ENCODE measurements at places on chromosomes 2 and 18.

DNA sequence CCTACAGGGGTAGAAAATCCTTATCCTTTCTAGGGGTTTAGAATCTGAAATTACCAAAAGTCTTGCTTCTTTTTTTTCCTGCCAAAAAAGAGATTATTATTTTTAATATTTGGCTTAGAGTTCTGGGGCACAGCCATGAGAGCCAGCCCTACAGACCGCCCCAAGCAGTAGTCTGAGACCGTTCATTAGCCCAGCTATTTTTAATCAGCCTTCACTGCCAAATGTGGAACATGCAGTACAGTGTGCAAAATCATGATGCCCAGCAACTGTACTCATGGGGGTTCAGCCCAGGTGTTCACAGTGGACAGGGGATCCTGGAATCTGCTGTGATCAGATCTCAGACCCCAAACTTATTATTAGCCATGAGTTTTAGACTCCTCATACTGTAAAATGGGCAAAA is 60.4 kb downstream of the GRB14 start:
- DNase-seq: no peak

- DNase-seq: peak; percentile 75
Measured at GRCh38 chr2:231530099-231531011, at the start of gene NMUR1. NMUR1 (minus strand) TSS chr2:231530445; CDS start chr2:231530361, 84 bp downstream.

DNA sequence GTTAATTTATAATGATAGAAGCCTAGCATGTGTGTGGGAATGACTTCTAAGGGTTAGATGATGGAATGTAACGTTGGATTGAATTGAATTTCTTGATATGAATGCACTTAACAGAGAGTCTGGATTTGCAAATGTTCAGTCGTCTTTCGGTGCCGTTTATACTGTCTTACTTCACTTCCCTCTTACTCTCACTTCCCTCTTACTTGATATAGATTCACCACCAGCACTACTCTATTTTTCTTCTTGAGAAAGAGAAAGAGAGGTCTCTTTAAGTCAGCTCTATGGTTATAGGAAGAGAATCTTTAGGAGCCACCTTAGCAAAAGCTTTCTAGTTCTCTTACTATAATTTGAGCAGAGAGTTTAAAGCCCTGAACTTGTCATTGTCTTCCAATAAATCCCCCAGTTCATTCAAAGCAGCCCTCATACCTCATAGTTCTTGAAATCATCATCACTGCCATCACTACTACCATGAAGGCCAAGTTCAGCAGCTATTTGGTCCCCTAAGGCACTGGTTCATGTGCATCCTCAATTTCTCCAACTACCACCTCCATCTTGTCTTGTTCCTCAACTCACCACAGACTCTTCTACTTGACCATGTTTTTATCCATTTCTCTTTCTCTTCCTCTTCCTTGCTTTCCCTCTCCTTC is 501.7 kb upstream of the TCF4 start:
- no peak for DNase-seq

GRCh38 chr18:75409806-75410205 is 17.7 kb downstream of the SMIM21 start:
- no peak for DNase-seq

GRCh38 chr2:3631851-3632659 is 25.9 kb upstream of the ALLC start:
- DNase-seq: no peak

DNA sequence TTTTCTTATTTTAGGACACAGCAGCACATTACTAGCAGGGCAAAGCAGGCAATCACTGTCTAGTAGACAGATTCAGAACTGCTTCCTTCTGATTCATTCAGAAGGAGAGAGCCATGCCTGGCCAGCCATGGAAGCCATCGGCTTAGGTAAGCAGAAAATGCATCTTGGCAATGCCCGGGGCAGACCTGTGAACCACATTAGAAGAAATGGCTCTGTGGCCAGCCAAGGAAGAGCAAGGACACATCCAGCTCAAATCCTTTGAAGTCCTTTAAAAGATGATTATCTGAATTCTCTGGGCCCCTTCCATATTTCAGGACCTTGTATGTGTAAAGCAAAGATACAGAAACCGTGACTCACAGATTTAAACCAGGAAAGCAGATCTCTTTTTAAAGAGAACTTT is 227.4 kb downstream of the PID1 start:
- DNase-seq: no peak

GRCh38 chr18:58501066-58501896 is 127.6 kb downstream of the ALPK2 start:
- DNase-seq: no peak

DNA sequence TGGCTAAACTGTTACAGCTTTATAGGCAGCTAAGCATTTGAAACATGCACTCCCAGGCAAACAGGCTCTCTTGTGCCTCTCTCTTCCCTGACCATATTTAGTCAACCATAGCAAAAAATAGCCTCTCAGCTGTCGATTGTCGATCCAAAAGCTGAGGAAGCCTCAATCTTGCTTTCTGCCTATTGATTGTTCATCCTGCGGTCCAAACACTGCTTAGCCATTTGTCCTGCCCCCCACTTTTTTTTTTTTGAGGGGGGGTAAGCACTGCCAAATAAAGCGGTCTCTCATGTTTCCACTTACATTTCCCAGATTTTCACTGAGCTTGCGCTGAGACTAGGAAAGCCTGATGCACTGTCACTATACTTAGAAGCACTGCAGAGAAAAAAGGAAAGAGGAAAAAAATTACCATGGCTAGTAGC is 90.8 kb downstream of the MIB1 start:
- DNase-seq: no peak

GRCh38 chr2:42959234-42960001 is 167.0 kb upstream of the HAAO start:
- DNase-seq: peak; percentile 97

DNA sequence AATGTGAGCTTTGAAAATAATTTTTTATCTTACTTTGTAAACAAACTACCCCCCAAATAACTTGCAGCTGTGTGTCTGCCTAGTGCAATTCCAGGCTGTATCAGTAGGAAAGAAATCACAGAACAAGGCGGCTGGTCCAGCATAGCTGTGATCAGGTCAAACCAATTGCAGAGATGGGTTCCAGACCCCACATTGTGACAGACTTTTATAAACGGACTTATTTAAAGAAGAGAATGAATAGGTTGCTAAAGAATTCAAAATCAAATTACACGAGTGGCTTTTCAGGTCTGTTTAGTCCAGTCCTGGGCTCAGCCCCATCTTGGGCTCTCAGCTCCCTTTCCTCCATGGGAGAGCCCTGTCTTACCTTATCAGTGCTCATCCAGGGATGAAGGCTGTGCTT is 11.1 kb downstream of the BMP10 start:
- no peak for DNase-seq

- no peak for DNase-seq
Measured at GRCh38 chr2:227739351-227739750, 6.3 kb upstream of the SCYGR8 start.

GRCh38 chr2:216936954-216937357 is 77.1 kb upstream of the TNP1 start:
- DNase-seq: no peak

- DNase-seq: no peak
Measured at GRCh38 chr2:38602136-38602731, 494 bp downstream of the HNRNPLL start.

- no peak for DNase-seq
Measured at GRCh38 chr2:213101692-213102460, 49.5 kb downstream of the IKZF2 start.

DNA sequence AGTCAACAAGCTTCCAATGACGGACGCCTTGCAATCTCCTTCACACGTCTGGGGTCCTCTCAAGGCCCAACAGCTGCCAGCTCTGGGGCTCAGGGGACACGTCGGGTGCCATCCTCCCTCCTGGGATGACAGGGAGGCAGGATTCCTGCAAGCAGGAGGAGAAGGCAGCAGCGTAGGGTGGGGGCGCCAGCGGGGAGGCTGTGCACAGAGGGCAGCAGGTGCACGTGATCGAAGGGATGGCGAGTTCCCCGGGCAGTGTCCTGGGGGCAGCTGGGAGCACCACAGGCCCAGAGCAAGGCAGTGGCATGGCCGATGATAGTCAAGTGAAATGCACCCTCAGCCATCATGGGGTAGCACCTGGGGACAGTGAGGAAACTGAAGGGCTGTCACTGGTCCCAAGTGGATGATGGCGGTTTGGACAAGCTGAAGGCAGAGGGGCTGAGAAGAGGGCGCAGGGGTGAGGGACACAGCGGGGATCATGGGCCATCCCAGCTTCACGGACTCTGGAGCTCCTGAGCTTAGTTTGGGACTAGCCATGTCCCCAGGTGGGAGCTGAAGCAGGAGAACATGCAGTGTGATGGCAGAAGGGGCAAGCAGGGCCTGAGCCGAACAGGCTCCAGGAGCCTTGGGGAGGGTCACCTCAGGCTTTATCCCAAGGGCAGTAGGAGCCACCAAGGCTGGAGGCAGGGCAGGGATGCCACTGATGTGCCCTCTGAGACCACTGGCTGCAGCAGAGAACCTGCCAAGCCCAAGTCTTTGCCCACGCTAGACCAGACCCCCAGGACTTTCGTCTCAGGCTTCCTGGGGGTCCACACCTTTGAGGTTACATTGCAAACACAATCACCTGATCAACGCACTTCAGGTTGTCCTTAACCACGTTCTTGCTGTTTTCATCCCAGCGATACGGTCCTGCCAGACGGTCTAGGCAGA is 16.3 kb upstream of the SNED1 start:
- no peak for DNase-seq

DNA sequence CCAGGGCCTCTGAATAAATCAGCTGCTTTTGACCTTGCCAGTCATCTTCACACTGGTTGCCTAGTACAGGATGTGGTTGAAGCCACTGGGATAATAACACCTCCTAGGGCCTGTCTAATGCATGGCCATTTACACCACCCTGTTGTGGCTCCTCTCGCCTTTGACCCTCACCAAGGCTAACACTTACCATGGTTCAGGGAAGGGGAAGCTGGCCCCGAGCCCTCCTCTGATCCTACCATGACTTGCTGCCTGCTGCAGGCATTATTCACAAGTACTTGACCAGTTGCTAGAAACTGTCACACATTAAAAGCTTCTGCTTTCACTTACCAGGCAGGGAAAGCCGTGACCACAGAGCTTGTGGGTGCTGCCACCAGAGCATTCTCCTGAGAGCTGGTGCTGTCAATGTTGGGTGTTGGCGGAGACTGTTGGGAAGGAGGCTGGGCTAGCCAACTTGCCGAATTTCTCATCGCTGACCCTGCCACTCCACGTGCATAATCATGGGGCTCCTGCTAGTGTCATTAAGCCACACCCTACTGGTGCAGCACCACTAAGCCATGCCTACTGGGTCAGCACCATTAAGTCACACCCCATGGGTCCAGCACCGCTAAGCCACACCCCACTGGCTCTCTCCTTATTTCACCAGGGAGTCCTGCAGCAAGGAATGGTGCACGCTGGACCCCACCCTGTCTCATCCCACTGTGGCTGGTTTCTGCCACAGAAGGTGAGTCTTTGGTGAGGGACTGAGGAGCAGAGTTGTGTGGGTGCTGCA is 47.0 kb upstream of the TTC39C start:
- peak; percentile 89 for DNase-seq

GRCh38 chr2:203346612-203347011 is 18.4 kb downstream of the ABI2 start:
- no peak for DNase-seq

DNA sequence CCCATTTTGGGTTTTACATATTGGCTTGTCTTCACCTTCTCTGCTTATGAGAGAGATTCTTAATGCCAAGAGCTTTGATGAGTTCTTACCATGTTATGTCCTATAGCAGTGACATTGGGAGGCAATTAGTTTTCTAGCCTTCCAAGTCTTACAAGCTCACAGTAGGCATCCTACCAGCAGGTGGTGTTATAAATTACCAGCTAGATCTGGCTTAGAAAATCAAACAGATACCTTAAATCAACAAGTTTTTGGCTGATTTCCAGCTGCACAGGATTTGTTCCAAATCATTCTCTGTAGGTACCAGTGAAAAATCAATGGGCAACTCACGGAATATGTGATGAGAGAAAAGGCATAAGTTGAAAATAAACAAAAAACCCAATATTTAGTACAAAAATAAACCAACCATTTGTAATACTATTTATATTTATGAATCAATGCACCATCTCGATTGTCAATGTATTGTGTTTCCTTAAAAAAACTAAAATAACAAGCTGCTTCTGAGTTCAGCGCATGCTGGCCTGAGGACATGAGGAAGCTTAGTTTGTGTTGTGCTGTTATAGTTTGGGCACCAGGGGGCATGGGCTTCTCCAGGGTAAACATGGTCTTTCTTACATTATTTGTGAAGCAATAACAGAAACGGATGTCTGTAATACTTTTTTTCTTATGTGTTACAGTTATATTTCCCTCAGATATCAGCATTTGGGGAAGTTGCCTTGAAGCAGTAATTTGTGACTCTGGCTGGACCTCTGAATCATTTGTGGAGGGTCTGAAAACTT is 34.1 kb upstream of the NXPH2 start:
- peak; percentile 67 for DNase-seq

- DNase-seq: no peak
Measured at GRCh38 chr2:121030523-121030922, 254.5 kb downstream of the TFCP2L1 start.

GRCh38 chr2:174901075-174901474 is 104.1 kb downstream of the CHN1 start:
- DNase-seq: no peak

DNA sequence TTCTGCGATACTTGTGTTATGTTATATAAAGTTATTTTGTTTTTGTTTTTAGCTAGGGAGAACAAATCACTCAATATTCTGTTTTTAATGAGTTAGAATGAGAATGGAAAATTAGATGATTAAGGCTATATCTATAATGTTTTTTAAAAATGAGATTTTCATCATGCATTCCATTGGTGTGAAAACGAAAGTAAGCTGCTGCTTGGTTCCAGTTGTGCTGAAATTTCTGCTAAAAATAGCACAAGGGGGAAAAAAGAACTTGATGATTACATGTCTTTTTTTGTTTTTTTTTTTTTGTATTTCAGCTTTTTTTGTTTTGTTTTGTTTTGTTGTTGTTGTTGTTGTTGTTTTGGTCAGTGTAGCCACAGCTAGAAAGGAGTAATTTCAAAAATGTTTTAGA is 242.6 kb upstream of the KCNJ3 start:
- peak; percentile 20 for DNase-seq

- DNase-seq: peak; percentile 30
Measured at GRCh38 chr18:63575681-63576080, 11.5 kb upstream of the SERPINB13 start.

DNA sequence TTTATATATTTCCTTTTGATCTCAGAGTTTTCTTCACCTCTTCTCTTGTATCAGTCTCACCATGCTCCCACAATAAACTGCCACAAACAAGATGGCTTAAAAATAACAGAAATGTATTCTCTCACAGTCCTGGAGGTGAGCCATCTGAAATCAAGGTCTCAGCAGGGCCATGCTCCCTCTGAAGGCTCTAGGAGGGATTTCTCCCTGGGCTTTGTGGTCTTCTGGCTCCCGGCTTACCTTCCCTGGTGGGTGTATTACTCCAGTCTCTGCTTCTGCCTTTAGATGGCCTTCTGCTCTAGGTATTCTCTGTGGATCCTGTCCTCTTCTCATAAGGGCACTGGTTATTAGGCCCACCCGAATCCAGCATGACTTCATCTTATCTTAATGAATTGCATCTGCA is 994.7 kb upstream of the POU3F3 start:
- DNase-seq: no peak

DNA sequence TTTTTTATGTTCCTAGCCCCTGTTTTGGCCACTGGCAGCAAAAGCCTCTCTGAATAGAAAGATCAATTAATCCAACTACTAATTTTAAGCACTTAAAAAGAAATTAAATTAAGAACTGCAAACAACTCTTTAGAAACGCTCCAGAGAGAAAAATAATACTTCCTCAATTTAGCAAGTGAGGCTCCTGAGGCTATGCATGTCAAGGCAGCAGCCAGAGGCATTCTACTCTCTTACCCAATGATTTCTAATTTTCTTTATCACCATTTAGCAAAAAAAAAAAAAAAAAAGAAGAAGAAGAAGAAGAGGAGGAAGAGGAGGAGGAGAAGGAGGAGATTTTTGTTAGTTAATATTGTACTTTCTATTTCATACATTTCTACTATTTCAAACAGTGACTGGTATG is 68.5 kb downstream of the TMEM237 start:
- peak; percentile 43 for DNase-seq

All from NB4 (cell line).